ENCODE measurements at places on chromosomes 13 and 19.

GRCh38 chr13:24275041-24275440, 34.3 kb upstream of the C1QTNF9 start:
- no peak for DNase-seq

DNA sequence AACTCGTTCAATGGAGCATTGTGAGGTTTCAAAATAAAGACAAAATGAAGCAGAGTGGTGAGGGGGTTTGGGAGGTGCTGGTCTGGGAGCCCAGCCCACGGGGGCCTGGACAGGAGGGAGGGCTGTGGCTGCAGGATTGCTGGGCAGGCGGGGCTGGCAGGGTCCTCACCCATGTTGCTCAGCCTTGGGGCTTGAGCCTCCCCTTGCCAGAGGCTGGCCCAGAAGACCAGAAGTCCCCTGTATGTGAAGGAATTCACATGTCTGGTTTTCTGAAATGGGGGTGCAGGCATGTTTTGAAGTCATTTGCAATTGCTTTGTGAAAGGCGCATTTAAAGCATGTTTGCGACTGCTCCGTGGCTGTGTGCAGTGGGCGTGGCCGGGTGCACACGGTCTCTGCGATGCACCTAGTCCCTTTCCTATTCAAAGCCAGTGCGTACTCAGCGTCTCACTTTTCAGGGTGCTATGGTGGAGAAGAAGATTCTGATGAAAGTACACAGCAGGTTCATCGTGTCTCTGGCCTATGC, 2.3 kb downstream of the GRK1 start:
- no peak for DNase-seq

- DNase-seq = no peak
These were observed 101.7 kb upstream of the SOX21 start for GRCh38 chr13:94813920-94814475.

GRCh38 chr19:42092350-42092749, 16.4 kb downstream of the ZNF574 start:
- DNase-seq = no peak

DNA sequence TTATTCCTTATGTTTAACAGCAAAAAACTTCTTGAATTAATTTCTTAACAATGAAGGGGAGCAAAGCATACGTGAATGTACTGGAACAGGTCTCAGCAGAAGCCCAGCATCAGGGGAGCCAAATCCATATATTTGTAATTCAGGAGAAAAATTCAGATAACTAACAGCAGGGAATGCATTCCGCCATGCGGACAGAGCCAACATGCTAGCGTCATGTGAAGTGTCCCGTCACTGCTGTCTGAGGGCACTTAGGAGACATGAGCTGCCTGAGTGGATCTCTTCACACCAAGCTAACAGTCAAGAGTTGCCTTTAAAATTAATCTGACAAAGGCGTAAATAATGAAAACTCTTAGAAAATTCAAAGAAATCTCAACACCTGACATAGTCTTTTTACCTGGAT, 6.4 kb downstream of the AMER2 start:
- no peak for DNase-seq

DNA sequence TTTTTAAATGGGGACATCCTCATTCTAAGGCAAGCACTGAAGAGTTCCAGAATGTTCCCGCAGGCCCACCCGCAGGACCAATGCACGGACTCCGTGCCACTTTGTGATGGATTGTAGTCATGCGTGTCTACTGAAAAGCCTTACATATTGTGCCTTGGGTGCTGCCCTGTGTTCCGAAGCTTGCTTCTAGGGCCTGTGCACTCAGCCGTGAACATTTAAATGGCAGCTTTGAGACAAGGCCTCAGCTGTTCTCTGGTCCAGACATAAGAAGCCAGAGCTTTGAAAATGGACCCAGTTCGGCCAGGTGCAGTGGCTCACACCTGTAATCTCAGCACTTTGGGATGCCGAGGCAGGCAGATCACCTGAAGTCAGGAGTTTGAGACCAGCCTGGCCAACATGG, 75.3 kb upstream of the CACNA1A start:
- no peak for DNase-seq

DNA sequence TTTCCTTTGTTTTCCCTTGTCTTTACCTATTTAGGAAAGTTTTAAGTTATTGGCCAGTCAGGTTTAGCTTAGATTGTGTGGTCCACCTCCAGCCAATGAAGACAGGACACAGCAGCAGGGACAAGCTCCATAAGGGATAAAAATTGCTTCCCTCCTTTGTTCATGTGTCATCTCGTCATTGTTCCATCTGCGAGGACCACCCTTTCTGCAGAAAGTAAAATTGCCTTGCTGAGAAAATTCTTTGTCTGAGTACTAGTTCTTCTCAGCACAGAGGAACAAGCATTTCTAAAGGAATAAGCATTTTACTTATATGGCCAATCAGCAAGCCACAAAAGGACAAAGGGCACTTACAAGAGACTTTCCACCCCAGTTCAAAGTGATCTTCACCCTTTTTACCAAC, 11.4 kb downstream of the ZNF560 start:
- no peak for DNase-seq

DNA sequence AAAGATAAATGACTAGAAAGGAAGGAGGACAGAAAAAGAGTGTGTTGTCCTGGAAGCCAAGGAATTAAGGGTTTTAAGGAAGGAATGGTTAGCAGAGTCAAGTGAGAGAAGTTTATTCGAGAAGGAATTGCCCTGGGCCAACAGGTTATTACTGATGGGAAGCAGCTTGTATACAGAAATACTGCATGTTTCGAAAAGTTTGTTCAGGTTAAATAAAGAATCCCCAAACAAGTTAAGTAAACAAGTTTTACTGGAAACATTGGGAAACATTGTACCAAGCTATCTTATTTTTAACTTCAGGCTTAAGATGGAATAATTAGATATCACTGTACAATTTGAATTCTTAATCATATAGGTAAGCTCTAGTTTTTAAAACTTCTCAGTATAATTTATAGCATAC, 28.2 kb upstream of the FBXL3 start:
- no peak for DNase-seq

DNA sequence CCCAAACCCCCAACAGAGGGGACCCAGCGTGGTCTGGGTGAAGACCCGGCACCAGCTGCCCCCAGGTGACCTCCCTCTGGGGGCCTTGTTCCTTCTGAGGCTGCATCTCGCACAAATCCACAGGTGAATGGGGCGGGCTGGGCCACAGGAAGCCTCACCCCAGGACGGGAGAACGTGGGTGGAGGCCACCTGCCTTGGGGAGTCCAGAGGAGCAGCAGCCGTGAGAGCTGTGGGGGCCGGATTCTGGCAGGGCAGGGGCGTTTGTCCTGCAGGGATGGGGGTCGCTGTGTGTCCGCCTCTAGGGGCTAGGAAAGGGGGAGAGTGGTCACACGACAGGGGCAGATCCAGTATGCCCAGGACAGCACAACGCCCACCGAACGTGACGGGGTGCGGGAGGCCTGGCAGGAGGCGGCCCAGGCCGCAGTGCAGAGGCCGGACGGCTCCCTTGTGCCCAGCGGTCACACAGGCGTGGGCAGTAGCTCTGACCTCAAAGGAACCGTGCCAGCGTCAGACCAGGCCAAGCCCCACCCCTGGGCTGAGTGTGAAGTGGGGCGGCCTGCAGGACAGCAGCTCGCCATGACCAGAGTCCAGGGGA, 6.7 kb downstream of the POLR2E start:
- DNase-seq = no peak

GRCh38 chr19:16445238-16446107, 26.3 kb downstream of the EPS15L1 start:
- DNase-seq = no peak

GRCh38 chr19:19110410-19111135, 27.7 kb downstream of the TMEM161A start:
- no peak for DNase-seq

DNA sequence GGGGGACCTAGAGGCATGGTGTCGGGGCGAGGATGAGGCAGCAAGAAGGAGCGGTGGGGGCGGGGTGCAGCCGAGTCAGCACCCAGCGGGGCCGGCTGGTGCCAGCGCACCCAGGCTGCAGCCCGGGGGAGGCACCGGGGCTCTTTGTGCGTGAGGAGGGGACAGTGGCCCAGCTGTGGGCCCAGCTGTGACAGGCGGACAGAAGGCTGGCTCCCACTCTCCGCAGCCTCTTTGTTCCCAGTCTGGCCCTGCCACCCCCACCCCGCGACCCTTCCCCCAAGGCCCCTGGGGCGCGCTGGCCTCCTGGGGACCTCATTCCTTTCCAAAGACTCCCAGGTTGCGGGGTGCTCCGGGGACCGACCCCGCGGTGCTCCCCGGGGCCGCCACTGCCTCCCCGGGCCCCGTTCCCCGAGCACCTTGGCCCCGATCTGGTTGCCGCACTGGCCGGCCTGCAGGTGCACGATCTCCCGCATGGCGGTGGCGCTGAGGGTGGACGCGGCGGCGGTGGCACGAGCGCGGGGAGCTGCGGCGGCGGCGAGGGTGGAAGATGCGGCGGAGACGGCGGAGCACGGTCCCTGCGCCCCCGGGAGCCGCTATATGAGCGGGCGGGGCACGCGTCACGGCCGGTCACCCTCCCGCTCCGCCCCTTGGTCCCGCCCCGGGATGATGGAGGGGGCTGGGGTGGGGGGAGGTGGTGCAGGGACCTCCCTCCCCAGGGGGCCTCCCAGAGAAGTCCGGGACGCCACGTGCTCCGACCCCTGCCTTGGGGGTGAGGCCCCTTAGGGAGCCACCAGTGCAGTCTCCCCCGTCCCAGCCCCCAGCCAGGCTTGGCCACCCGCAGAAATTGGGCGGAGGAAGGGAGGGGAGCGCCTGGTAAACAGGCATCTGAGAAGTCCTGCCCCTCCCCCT, at the start of gene TUBB4A:
TUBB4A (minus strand) TSS at position 570 of the 909 bp plus-strand sequence; CDS start at position 473, 97 bp downstream.
- no peak for DNase-seq

DNA sequence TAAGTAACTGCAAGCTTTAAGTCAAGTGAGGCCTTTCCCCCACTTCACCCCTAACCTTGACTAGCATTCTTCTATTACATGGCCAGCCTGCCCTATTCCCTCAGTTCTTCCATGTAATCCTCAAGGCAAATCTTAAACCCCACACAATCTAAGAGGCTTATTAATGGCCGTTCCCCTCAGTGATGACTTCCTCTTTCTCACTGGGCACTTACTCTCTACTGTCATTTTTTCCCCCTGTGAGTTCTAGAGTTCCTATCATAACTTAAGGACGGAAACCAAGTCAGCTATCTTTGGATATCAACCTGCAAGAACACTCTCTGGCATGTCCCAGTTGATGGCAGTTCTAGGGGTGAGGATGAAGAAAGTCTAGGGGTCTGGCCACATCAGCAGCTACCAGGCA, 131.2 kb downstream of the DCLK1 start:
- no peak for DNase-seq

GRCh38 chr19:46402725-46403124, 10.6 kb downstream of the CCDC8 start:
- no peak for DNase-seq

- DNase-seq = peak; percentile 40
These were observed 10.3 kb upstream of the BBC3 start for GRCh38 chr19:47240996-47241918.

DNA sequence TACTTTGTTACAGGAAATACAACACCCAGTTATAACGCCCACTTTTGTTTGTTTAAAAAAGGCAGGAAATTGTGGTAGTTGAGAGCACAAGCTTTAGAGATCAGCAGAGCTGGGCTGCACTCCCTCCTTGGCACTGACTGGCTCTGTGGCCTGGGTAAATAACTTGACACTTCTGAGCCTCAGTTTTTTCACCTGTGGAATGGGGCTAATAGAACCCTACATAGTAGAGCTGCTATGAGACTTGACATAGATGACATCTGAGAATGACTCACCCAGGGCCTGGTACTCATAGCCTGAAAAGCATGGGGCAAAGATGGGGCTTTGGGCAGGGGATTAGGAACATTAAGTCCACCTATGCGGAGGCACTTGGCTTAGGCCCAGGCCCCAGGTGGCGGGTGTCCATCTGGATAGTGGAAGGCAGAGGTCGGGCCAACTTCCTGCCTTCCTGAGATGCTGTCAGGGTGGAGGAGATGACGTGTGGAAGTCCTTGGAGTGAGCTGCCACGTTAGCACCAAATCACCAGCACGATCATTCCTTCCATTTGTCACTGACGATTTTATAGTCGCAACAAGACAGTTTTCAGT, 159.1 kb downstream of the KATNAL1 start:
- DNase-seq = no peak

DNA sequence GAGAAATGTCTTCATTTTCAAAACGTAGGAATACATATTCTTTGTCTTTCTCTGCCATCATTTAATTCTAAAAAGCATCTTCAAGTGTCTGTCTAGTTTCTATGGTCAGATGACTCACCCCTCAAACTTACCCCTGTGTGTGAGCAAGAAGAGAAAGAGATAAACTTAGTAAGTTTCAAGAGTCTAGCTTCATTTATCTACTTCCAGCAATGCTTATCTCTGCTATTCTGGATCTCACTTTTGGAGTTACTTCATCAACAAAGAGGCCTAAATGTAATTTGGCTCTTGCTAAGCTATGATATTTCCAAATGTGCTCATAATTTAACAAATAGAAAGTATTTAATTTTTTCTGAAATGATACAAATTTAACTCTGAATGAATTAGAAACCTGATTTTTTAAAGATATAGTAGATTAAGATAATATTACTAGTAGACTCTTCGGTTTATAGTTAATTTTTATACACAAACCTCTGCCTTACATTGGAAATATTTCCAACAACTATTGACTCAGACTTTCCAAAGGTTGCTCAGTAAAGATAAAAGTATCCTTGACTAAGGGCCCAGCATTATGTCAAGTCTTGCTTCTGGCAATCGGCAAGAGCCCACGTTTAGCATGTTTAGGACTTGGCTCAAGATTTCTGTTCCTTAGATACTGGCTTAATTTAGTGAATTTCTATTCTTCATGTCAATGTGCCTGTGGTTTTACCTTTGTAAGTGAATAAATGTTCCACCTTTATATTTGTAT, 1511.0 kb upstream of the SLC10A2 start:
- no peak for DNase-seq

DNA sequence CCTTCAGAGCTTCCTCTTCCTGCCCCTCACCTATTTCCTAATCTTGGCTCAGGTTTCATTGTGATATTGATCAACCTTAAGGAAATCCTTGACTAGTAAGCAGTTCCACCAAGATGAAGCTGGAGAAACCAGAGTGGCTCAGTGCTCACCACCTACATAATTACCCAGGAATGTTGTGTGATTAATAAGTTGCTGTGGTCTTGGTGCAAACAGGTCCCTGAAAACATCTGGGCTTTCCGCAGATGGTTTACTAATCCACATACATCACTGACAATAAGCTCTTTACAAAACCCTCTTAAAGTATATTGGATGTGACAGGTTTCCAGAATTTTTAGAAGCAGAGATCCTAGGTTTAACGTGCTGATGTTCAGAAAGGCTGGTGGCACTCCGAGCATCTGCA, 8.6 kb upstream of the SERP2 start:
- no peak for DNase-seq

- DNase-seq = no peak
These were observed 28.0 kb upstream of the RB1 start for GRCh38 chr13:48275507-48275906.

GRCh38 chr13:21971662-21972621, 301.1 kb downstream of the FGF9 start:
- no peak for DNase-seq

GRCh38 chr13:77028202-77028601, 1.2 kb upstream of the FBXL3 start:
- no peak for DNase-seq

- no peak for DNase-seq
These were observed 19.3 kb downstream of the PPP1R12C start for GRCh38 chr19:55097864-55098715.

GRCh38 chr19:18896421-18896841, 473 bp upstream of the CERS1 start:
- DNase-seq = no peak

Data from NCI-H1048 (cell line).